Stimulated activated CD4-positive, alpha-beta T cell treated with anti-CD3 and anti-CD28 coated beads, Interleukin-1b, Interleukin-23, amount 100 ng/mL, for 1 hour (primary cell): ENCODE measurements at places on chromosomes 1 and 21.

- DNase-seq: no peak
Measured at GRCh38 chr1:92065042-92065441, 10.2 kb downstream of the SETSIP start.

DNA sequence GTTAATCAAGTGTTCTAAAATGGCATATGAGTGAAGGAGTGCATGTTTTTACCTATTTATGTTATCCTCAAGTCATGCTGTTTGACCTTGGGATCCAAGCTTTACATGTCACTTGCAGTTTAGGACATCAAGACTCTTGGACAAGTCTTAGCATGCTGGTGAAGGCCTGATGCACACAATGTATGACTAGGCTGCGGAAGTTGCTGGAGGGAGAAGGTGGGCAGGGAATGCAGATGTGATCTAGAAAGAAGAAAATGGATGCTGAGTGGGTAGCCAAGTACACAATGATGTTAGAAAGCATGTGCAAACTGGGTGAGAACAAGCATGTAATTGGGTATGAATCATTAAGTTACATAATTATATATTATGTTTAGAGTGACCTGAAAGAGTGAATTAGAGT, 301.8 kb downstream of the BRINP2 start:
- no peak for DNase-seq

DNA sequence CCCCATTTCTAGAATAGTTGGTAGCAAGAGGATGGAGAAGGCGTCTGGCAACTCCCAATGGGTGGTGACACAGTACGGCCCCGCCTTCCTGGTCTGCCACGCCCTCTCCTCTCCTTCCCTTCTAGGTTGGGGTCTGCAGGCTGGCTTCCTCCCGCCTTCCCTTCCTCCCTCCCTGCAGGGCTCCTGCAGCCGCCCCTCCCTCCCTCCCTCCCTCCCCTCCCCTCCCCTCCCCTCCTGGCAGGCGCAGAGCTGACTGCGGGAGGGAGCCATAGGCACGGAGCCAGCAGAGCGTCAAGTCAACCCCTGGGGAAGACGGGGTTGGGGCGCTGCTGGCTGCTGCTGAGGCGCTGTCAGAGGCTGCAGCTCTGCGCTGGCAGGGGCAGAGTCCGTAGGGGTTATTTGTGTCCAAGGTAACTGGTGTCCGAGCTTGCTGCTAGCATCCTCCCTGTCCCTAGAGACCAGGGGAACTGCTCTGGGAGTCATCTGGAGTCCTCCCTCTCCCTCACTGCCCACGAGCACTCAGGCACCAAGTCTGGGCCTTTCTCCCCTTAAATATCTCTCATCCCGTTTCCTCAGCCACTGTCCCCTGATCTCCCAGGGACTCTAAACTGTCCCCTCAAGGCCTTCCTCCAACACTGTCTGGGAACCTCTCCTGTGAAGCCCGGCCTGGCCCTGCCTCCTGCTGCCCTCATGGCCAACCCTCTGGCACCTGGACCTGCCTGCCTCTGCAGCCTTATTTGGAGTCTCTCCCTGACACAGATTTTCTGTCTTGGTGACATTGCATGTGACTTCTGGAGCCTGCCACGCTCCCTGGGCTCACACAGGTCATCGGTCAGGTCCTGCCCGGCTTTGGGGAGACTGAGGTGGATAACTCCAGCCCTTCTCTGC, 57.4 kb upstream of the ACOT11 start:
- no peak for DNase-seq

DNA sequence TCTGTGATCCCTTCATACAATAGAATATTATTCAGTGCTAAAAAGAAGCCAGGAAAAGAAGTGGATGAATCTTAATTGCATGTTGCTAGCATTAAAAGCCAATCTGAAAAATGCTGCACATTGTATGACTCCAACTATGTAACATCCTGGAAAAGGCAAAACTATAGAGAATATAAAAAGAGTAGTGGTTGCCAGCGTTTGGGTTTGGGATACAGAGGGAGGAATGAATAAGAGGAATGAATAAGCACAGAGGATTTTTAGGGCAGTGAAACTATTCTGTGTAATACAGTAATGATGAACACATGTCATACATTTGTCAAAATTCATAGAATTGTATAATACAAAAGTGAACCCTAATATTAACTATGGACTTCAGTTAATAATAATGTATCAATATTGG, 42.5 kb downstream of the GPR88 start:
- DNase-seq: no peak

GRCh38 chr1:79716447-79716846, 709.9 kb upstream of the ADGRL4 start:
- DNase-seq: no peak

DNA sequence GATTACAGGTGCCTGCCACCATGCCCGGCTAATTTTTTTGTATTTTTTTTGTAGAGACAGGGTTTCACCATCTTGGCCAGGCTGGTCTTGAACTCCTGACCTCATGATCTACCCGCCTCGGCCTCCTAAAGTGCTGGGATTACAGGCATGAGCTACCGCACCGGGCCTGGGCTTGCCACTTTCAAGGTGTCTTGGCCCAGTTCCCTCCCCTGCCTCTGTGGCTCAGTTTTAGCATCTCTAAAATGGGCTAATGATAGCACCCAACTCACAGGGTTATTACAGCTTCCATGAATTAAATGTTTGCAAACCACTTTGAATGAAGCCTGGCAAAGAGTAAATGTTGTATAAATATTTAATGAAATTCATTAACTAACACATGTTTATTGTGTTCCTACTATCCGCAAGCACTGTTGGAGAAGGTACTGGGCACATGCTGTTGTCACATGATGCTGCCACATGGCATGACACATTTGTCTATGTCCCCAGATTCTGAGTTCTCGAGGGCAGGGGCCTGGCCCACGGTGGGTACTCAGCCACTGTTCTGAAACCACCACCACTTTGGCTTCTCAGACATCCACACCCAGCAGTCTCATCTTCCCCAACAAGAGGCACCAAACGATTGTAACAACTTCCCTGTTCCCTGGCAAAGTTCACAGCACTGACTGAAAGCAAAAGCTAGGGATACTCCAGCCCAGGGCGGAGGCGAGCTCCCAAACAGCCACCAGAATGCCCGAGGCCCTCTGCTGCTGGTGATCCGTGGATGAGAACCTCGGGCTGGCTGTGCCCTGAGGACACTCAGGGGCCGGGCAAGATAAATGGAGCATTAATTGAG, 9.7 kb downstream of the IFFO2 start:
- no peak for DNase-seq

DNA sequence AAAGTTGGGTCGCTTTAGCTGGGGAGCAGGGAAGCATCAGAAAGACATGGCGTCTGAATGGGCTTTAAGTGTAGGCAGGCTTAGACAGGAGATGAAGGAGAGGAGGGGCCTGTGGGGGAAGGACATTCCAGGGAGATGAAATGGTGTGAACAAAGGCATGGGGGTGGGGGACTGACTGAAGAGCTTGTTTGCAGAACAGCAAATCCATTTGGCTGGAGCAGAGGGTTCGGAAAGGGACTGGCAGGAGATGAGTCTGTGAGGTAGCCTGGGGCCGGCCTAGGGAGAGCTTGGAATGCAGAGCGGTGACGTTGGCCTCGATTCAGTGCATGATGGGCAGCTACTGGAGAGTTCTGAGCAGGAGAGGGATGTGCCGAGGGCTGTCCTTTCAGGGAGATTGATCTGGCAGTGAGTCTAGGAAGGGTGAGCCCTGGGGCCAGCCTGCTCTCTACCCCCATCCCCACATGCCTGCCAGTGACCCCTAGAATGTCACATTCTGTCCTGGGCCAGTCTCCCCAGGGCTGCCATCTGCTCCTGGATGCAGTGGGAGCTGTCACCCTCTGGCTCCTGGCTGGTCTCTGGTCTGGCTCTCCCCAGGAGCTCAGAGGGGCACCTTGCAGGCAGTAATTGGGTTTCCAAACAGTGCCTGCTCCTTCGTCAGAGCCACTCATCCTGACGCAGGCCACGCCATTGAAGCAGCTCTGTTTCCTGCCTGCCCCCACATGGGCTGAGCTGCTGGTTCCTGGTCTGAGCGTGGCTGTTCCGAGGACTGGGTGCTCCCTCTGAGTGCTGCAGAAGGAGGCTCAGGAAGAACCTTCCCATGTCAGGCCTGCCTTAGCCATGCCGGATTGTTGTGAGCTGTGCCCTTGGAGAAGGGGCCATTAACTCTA, 22.3 kb upstream of the TMEM222 start:
- no peak for DNase-seq

DNA sequence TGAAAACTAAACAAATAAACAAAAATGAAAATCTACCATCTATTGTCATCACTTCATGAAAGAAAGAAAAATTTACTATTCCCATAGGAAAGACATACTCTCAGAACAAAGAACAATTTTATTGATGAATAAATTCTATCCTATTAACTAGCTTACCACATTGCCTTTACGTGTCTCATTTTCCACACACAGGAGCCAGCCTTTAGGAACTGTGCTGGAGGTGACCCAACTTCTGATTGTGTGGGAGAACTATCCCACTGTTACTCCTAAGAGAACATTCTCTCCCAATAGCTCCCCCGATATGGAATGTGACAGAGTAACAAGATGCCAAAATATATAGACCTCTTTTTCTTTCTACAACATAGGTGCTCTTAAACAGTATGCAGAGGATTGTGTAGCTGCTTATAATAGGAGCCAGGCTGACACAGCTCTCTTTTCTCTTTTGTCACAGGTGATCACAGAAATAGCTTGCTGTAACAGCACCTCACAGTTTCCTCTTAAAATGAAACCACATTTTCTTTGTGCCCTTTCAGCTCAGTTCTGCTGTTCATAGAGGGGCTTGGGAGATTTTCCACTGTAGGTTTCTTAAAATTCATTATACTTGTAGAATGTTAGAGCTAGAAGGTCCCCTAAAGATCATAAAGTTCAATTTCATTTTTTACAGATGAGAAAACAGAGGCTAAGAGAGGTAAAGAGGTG, 35.5 kb downstream of the C21orf91 start:
- DNase-seq: no peak

GRCh38 chr1:63326106-63326472, 3.7 kb downstream of the FOXD3 start:
- no peak for DNase-seq

DNA sequence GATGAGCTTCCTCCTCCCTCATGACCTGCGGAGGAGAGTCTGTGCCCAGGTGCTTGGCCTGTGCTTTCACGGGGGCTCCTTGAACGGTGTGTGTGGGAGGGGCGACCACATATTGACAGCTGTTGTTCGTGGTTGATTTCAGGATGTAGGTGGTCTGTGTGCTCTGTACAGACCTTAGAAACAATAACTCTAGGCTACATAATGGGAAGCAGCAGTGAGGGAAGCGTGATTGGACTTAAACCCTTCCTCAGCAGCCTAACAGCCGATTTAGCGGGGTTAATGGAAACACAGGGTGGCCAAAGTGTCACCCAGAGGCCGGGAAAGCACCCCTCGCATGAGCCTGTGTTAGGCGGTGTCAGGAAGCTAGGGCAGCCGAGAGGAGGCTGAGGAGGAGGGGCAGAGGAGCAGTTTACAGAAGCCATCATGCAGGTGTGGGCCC, 56.0 kb downstream of the TBCE start:
- no peak for DNase-seq

- no peak for DNase-seq
Measured at GRCh38 chr1:90114521-90115141, 119.7 kb downstream of the ZNF326 start.

DNA sequence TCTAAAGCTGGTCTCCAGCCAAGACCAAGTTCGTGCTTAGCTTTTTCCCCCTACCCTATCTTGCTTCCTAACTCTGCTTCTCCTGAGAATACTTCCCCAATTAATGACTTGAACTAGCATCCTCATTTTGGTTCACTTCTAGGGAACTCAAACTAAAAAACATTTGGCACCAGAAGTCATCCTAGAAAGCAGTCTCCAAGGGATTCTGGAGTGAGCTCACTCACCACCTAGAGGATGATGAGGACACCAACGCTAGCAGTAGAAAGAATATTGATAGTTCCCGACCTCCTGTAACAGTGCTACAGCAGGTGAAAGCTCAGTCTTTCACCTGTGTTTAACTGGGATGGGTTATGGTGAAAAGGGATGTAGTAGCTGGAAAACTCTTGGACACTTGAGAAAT, 4.7 kb upstream of the PSMB2 start:
- DNase-seq: no peak

DNA sequence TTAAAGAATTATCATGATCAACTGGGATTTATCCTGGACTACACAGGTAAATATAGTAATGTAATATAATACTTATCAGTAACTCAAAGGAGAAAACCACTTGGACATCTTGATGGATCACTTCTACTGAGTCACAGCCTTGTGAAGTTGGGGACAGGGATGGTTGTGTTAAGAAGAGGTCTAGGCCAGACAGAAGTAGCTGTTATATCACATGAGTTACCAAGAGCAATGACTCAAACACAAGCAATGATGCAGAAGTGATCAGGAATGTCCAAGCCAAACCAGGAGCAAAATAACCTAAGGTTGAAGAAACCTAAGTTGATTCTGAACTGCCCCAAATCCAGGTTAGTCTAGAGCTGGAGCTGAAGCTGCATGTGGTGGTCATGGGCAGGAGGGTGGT, 424.5 kb upstream of the DAB1 start:
- no peak for DNase-seq

DNA sequence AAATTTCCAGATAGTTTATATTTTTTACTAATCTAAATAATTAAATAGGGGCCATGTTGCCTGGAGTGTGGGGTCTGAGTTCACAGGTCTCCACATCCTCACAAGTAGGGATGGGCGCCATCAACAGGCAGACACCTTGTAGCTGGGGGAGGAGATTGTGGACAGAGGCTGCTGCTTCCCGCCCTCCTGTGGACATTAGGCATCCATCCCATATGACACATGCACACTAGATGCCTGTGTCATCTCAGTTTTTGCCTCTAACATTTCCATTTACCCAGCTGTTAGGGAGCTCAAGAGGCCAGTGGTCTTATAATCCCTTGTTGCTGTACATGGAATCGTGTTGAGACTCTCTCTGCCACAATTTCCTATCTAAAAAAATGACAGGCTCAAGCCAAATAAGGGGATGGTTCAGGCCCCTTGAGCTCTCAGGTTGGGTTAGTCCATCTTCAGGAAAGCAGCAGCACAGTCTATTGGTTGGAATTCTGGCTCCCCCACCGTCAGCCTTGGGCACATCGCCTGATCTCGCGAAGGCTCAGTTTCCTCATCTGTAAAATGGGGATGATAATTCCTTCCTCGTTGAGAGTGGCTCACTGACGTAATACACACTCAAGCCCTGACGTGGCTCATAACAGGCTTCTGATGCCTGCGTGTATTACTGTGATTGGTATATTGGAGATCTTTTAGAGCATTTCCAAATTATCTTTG, 13.6 kb downstream of the LHX4 start:
- no peak for DNase-seq
